ENCODE measurements at places on chromosomes 16 and 17. TPM values are rescaled to one million over a fixed set of nuclear protein-coding genes. Genes with fewer than 3 reads are reported as not detected.

CPHXL gene
- total RNA-seq: not detected

DNAI2 gene
- 0.60 TPM for total RNA-seq

ZNF598 gene
- 41.3 TPM for total RNA-seq

SLFN12L gene
- 1.5 TPM for total RNA-seq

KRTAP2-2 gene
- total RNA-seq: not detected

HSD17B2 gene
- total RNA-seq: not detected

TAT gene
- not detected for total RNA-seq

- DNase-seq: peak; percentile 20
- H3K27ac ChIP-seq: peak overlapping the region; percentile 93
- peak overlapping the region; percentile 77 for H3K4me3 ChIP-seq
Observed at GRCh38 chr17:76383546-76384221, 725 bp upstream of the SPHK1 start.

- H3K4me3 ChIP-seq: peak overlapping the region; percentile 67
- H3K4me1 ChIP-seq: no peaks in the 10 kb centered on the region
- H3K27me3 ChIP-seq: no peaks in the 10 kb centered on the region
- no peak for DNase-seq
- H3K36me3 ChIP-seq: no peaks in the 10 kb centered on the region
- H3K27ac ChIP-seq: peak overlapping the region; percentile 87
Observed at GRCh38 chr17:67376415-67376736, 705 bp upstream of the PITPNC1 start.

DNA sequence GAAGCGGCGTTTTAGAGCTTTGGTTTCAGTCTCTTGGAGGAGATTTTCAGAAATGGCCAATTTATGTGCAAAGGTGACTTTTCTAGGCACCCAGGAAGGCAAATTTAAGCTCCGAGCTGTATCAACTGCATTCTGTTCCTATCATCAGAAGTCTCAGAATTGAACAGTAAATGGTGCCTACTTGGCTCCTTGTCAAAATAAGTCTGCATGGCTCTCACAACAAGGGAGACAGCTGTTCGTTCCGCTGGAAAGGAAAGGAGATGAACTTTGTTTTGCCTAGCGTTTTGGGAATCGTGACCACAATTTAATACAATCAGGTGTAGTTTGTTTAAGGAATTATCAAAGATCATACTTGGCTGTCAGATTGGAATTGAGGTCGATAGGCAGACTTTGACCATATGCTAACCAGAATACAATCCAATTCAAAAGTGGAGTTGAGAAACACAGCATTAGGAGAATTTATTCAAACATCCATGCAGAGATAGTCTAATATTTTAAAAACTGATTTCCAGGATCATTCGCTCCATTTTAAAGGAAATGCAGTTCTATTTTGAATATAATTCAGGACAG is 139.4 kb downstream of the CPPED1 start:
- H3K27me3 ChIP-seq: no peaks in the 10 kb centered on the region
- DNase-seq: no peak
- H3K27ac ChIP-seq: no peak overlapping the region
- H3K4me3 ChIP-seq: no peak overlapping the region
- H3K4me1 ChIP-seq: no peaks in the 10 kb centered on the region

GRCh38 chr17:76458580-76459490 is 5.9 kb upstream of the UBE2O start:
- no peak overlapping the region for H3K4me3 ChIP-seq
- no peaks in the 10 kb centered on the region for H3K36me3 ChIP-seq
- DNase-seq: no peak
- H3K27ac ChIP-seq: no peak overlapping the region

GRCh38 chr17:80000981-80001775 is 34.5 kb downstream of the TBC1D16 start:
- H3K27me3 ChIP-seq: no peaks in the 10 kb centered on the region
- H3K4me3 ChIP-seq: no peak overlapping the region
- peaks cover 4% of the 10 kb centered on the region for H3K4me1 ChIP-seq

DNA sequence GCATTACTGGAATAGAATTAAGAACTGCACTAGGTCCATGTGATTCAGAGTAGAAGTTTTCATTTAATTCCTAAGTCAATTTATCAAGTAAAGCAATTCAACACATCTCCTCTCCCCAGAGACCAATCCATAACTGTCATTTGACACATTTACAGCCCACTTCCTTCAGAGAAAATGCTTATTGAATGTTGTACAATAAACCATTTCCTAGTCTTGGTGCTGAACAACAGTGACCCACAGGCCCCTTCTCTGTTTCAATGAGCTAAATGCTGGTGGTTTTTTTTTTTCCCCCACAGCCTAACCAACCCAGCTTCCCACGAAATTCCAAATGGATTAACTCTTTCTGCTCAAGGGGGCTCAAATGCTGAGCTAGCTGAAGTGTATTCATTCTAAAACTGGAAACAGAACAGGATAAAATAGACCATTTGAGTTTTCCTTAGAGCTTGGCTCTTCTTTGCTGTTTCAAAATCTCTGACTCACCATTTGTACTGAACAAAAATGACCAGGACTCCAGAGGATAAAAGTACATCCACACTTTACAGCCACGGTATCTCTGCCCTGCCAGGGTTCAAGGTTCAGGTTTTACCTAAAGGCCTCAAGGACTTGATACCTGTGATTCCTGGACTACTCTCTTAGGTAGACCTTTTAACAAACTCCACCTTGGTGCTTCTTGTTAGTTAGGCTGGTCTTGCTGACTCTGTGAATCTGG is 62.3 kb downstream of the TMEM100 start:
- H3K4me3 ChIP-seq: no peak overlapping the region
- H3K4me1 ChIP-seq: no peaks in the 10 kb centered on the region
- peak overlapping the region; percentile 40 for H3K27ac ChIP-seq
- H3K27me3 ChIP-seq: no peaks in the 10 kb centered on the region
- peak; percentile 21 for DNase-seq

DNA sequence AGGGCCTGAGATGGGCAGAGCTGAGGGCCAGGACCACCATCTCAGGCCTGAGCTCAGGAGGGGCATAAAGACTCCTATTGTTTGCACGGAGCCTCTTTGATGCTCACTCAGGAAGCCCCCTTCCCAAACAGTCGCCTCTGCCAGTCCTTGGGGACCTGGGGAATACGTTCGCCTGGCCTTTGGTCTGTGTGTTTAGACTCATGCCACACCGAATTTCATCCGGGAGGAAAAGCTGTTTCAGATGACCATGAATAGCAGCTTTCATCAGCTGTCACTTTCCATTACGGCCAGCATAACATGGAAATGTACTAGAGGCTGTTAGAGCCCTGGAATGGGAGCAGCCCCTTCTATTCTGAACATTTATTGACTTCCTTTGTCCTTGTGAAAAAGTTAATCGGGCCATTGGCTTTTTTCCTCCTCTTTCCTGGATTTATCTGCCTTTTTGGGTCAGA is 139.0 kb downstream of the HS3ST3A1 start:
- no peaks in the 10 kb centered on the region for H3K27me3 ChIP-seq
- no peaks in the 10 kb centered on the region for H3K4me1 ChIP-seq
- H3K36me3 ChIP-seq: no peaks in the 10 kb centered on the region
- no peak overlapping the region for H3K27ac ChIP-seq
- no peak for DNase-seq
- H3K4me3 ChIP-seq: no peak overlapping the region

GRCh38 chr16:4765511-4766474 is 1.2 kb downstream of the ZNF500 start:
- H3K27ac ChIP-seq: peak overlapping the region; percentile 96
- H3K4me1 ChIP-seq: peaks cover 19% of the 10 kb centered on the region
- no peaks in the 10 kb centered on the region for H3K27me3 ChIP-seq
- no peak for DNase-seq

DNA sequence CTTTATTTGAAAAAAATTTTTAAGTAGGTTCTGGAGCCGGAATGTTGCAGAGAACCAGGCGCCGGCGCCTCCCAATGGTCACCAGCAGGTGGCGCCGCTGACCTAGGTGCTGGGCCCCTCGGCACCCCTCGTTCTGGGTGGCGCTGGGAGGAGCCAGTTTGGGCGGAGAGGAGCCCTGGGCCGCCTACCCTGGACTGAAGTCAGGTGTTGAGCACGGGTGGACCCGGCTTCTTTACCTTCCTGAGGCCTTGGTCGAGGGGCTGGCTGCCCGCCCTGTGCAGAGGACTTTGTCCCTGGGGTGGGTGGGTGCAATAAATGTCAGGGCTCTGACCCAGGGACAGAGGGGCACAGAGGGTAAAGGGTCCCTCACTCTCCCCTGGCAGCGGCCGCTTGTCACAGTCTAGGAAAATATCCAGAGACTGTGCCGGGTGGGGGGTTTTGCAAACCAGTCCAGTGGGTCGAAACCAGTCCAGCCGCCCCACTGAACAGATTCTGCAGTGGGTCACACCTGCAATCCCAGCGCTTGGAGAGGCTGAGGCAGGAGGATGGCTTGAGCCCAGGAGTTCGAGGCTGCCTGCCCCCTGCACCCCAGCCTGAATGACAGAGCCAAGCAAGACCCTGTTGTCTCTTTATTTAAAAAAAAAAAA is 30.1 kb upstream of the TNFRSF13B start:
- no peak overlapping the region for H3K27ac ChIP-seq
- peak; percentile 77 for DNase-seq
- no peak overlapping the region for H3K4me3 ChIP-seq
- no peaks in the 10 kb centered on the region for H3K27me3 ChIP-seq
- no peaks in the 10 kb centered on the region for H3K36me3 ChIP-seq

- H3K27ac ChIP-seq: no peak overlapping the region
- DNase-seq: no peak
- H3K36me3 ChIP-seq: no peaks in the 10 kb centered on the region
- H3K4me1 ChIP-seq: no peaks in the 10 kb centered on the region
- no peak overlapping the region for H3K4me3 ChIP-seq
Observed at GRCh38 chr16:65728167-65728566, 606.3 kb upstream of the CDH11 start.

DNA sequence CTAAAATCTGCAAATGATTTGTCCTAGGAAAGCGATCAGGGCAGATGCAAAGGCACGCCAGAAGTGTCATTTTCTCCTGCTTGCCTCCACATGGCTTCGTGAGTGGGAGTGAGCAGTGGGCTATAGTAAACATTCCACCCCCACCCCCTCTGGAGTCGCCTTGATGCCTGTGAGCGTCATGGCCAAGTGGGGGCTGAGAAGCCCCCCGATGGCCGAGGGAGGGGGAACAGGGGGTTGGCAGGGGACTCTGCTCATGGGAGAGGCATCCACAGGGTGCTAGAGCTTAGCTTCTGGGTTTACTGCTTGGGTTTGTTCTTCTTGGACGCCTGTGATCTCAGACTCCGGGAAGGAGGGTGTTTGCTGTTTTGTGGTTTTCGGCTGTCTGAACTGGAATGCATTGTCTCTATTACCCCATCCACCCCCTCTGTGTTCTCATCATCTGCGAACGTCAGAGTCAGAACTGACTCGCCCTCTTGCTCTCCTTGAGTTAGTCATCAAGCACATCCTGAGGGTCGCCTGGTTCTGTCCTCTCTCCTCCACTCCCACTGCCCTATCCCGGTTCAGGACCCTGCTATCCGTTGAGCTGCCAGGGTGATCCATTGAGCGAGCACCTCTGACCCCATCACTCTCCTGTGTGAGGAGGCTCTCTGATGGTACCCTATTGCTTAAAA is 15.4 kb downstream of the TNS4 start:
- no peak overlapping the region for H3K4me3 ChIP-seq
- peaks cover 46% of the 10 kb centered on the region for H3K4me1 ChIP-seq
- peak; percentile 53 for DNase-seq
- H3K27me3 ChIP-seq: no peaks in the 10 kb centered on the region
- H3K27ac ChIP-seq: peak overlapping the region; percentile 74
- no peaks in the 10 kb centered on the region for H3K36me3 ChIP-seq

DNA sequence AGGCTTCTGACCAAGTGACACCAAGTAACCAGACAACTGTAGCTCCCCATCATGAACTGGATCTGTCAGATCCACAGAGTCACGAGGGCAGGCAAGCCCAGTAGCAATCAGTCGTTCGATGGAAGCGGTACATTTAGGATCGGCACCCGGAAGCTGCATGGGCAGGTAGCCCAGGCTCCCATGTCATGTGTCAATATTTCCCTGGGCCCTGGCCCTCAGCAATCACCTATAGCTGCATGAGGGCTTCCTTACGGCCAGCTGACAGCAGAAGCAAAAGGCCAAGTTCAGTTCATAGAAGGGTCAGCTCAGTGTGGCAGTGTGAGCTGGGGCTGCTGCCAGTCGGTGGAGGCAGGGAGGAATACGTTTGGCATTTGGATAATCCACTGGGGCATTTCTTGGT is 31.8 kb downstream of the MRPS23 start:
- H3K36me3 ChIP-seq: no peaks in the 10 kb centered on the region
- no peak overlapping the region for H3K27ac ChIP-seq
- no peaks in the 10 kb centered on the region for H3K4me1 ChIP-seq
- DNase-seq: no peak
- no peaks in the 10 kb centered on the region for H3K27me3 ChIP-seq

DNA sequence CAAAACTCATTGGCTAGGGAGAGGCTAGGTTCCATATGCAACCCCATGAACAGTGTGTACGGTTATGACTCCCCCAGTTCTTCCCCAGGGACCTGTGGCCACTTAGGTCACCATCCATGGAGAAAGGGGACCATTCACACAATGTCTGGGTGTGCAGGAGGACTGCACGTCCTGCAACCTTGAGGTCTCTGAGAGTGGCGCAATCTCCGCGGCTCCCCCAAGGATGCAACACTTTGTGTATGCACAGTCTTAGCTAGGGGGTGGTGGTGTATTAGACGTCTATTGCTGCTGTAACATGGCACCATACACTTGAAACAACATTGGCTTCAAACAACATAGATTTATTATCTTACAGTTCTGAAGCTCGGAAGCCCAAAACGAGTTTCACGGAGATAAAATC is 65.6 kb upstream of the CBX4 start:
- H3K27me3 ChIP-seq: no peaks in the 10 kb centered on the region
- DNase-seq: no peak
- H3K27ac ChIP-seq: no peak overlapping the region
- H3K4me3 ChIP-seq: no peak overlapping the region
- H3K4me1 ChIP-seq: peaks cover 3% of the 10 kb centered on the region

DNA sequence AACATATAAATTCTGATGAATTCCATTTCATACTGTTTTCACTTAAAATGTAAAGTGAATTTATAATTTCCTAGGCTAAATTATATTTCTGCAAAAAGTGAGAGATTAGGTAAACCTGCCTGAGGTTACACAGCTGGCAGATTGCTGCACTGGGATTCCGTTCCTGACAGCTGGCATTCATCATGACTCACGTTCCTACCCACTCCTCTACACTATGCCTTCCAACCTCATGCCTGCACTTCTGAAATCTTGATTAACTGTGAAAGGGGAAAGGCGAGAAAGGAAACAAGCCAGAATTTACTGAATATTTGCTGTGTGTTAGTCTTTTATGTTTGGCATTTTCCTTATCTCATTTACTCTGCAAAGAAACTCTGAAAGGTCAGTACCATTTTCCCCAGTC is 73.3 kb upstream of the MON1B start:
- H3K27me3 ChIP-seq: no peaks in the 10 kb centered on the region
- no peak overlapping the region for H3K27ac ChIP-seq
- no peak for DNase-seq
- no peak overlapping the region for H3K4me3 ChIP-seq
- H3K4me1 ChIP-seq: no peaks in the 10 kb centered on the region
- H3K36me3 ChIP-seq: no peaks in the 10 kb centered on the region

GRCh38 chr16:54425068-54425467 is 138.5 kb upstream of the IRX3 start:
- no peaks in the 10 kb centered on the region for H3K27me3 ChIP-seq
- no peaks in the 10 kb centered on the region for H3K36me3 ChIP-seq
- no peak for DNase-seq
- H3K27ac ChIP-seq: no peak overlapping the region
- no peak overlapping the region for H3K4me3 ChIP-seq
- H3K4me1 ChIP-seq: no peaks in the 10 kb centered on the region

Measured in tibial nerve (tissue), 4 donors.